ENCODE measurements at places on chromosomes 16 and 17.

DNA sequence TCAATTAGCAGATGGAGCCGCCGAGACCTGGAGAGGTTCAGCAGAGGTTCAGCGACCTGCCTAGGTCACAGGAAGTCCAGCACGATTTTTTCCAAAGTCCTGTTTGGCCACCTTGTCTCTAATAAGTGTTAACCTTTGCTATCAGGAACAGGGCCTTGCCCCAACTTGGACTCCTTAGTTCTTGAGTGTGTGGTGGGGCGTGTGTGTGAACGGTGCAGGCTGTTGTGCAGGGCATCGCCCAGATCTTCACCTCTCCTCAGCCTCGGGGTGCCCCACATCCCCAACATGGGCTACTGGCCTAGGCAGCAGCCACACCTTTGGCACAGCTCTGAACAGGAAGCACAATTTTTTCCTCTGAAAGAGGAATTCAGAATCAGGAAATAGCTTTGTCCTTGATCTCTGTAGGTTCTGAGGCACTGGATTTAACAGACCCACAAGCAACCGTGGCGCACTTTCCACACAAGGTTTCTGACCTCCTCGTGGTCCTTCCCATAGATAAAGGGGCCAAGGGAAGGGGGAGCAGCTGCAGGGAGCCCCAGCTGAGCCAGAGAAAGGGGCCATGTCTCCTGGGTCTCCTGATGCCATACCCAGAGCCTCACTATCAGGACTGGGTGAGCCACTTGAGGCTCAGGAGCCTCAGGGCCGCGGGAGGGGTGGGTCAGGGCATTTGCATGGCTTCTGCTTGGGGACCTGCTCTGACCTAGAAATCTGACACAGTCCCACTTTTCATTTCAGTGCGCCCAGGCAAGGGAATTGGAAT, 10.4 kb downstream of the MPRIP start:
- DNase-seq = no peak

DNA sequence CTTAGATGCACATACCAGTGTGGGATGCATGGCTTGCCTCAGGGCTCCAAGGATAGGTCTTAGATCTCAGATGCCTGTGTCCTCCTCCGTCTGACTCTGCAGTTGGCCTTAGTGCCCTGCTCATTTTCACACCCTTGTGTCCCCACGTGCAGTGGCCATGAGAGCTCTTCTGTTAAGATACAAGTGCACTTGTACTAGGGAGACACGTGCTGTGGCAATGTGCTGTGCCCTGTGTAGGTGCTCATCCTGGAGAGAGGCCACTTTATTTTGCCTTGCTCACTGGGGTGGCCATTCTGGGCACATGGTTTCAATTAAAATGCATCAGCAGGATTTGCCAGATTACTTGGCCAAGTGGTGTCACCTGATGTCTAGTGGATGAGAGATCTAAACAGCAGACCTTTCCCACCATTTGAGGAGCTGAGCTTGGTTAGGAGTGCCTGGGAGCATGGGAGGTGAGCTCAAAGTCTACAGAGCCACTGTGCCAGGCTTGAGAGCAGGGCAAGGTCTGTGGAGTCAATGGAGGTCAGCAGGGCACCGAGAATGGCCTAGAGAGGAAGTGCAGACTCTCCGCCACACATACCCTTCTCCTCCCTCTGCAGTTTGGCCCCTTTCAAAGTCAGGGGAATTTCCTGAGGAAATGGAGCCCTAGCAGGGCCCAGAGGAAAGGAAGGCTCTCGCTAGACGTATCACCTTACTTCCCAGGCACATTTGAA, 25.2 kb upstream of the SMPD3 start:
- no peak for DNase-seq

DNA sequence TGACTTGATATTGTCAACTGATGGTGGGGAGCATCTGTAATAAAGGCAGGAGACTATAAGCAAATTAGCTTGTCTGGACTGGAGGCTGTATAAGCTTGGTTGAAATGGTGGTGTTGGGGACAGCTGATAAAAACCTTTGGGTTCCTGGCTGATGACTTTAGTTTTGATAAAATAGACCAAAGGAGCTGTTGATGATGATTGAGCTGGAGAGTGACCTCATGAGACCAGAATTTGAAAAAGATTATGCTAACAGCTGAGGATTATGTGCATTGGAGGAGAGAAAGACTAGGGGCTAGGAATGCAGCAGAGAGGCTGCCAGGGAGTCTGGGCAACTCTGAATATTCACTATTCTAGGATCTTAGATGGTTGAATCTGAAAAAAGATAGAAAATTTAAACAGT, 8.7 kb upstream of the CDC27 start:
- DNase-seq = no peak

GRCh38 chr17:7626956-7627249, 718 bp downstream of the SAT2 start:
- no peak for DNase-seq

DNA sequence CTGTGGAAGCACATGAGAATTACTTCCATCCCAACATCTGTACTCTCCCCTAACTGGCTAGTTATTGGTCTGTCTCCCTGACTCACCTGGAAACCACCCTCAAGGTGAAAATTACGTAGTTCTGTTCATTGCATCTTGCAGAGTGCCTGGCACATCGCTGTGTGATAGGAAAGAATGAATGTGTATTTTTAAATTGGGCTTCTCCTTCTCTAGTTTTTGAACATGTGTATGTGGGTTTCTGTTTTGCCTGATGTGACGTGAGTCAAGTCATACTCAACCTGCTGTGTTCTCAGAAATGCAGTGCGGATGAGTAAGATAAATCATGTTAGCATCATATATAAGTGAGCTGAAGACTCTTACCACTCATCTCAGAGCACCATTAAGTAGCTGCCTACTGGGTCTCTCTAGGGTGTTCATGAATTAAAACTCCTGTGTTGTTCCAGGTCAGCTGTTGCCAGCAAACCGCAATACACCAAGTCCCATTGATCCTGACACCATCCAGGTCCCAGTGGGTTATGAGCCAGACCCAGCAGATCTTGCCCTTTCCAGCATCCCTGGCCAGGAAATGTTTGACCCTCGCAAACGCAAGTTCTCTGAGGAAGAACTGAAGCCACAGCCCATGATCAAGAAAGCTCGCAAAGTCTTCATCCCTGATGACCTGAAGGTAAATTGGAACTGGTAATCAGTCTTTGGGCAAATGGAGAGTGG, 50.2 kb downstream of the HLF start:
- peak; percentile 57 for DNase-seq

- no peak for DNase-seq
Measured at GRCh38 chr17:45258981-45259380, 2.9 kb downstream of the SPATA32 start.

GRCh38 chr16:89018282-89019158, 41.5 kb upstream of the CBFA2T3 start:
- DNase-seq = no peak

- DNase-seq = no peak
Measured at GRCh38 chr17:2932946-2933345, 130.5 kb downstream of the OR1D5 start.

DNA sequence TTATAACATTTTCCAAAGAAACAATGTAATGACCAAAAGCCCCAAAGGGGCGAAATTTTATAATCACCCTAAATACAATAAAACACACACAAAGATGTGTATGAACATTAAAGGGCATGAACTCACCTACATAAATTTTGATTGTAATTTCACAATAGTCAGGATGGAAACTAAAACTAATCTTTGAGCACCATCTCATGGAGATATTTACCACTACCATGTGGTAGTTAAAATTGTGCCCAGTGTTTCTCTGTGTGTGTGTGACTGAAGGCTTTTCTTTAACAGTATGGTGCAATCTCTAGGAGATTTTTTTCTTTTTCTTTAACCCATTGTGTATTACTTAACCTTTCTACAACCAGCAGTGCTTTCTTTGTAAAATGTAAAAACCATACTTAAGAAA, 19.7 kb upstream of the MEIOC start:
- DNase-seq = no peak

DNA sequence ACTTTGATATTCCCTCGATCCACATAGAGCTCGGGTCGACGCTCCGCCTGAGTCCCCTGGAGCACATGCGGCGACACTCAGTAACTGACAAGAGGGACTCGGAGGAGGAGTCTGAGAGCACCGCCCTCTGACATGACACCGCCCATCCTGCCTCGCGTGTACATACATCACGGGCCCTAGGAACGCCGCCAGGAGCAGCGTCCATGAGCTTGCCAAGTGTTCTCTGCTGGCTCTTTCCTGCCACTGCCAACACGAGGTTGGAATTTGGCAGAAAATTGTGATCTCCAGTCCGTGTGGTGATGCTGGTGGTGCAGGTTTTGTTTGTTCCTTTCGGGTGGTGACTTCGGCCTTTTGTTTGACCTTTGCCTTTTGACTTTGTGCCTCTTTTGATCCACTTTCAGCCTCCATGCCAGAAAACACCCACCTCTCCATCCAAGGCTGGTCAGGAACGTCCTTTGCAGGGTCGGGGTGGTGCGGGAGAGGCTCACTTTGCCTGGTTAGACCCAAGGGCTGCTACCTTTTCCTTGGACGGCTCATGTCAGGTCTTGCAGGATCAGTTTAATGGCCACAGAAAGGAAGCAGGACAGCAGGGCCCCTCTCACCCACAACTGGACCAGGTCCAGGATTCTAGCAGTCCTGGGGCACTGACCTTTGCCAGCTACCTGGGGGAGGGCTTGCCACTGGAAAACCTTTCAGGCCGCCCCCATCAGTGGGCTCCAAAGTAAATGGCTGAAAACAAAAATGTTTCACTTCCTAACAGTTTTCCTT, 27.6 kb downstream of the ELAC2 start:
- no peak for DNase-seq

GRCh38 chr16:26475596-26475995, 591.1 kb upstream of the C16orf82 start:
- no peak for DNase-seq

DNA sequence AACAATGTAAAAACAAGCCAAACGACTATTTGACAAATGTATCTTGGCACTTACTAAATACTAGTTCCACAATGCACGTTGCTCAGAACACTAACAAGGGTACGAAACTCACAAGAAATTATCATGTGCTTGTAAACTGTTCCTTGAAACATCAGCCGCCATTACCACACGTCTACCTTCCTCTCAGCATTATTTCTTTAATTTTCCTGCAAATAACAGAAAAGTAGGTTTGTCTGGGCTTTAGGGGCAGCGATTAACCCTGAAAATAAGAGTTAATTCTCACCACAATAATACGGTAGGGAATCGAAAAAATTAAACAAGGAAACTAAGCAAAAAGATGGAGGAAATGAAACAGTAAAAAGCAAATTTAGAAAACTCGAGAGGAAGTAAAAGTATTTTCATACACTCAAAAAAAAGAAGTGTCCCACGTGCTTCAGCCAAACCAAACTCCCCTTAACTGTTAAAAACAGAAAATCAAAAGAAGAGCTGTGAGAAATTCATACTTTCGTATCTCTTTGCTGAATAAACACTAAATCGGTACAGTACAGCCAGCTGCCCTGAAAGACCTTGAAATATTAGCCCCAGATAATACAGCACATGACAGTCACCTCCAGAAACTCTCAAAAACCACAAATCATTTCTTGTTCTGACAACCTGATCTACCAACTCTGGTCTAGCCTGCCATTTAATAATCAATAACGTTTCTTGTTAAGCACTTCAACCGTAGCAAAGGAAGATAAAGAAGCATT, 1.2 kb downstream of the ARHGAP17 start:
- DNase-seq = no peak

- DNase-seq = no peak
Measured at GRCh38 chr17:83174362-83175118, 95.1 kb downstream of the METRNL start.

DNA sequence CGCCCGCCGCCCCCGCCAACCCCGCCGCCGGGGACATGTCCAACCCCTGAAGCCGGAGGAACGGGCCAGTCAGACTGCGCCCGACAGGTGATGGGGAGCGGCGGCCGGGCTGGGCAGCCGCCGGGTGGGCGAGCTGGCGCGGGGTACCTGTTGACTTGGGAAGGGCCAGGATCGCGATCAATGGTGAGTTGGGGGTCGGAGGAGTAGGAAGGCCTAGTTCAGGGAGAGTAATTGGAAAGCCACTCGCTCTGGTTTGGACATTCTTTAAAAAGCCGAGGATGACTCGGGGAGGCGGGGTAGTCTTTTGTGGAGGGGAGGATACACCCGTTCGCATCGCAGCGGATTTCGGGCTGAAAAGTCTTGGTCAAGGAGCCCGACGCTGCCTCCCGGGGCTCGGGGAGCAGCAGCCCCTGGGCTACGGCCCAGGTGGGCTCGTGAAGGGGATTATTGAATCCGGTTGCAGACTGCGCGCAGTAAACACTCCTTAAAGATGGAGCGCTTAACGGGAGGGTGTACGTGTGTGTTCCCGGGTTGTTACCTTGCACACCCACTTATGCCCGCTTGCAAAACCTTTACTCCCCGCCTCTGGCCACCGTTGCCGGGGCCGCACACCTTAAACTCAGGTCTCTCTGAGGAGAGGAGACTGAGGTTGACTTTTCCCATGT, 123.8 kb downstream of the GOSR1 start:
- peak; percentile 17 for DNase-seq

DNA sequence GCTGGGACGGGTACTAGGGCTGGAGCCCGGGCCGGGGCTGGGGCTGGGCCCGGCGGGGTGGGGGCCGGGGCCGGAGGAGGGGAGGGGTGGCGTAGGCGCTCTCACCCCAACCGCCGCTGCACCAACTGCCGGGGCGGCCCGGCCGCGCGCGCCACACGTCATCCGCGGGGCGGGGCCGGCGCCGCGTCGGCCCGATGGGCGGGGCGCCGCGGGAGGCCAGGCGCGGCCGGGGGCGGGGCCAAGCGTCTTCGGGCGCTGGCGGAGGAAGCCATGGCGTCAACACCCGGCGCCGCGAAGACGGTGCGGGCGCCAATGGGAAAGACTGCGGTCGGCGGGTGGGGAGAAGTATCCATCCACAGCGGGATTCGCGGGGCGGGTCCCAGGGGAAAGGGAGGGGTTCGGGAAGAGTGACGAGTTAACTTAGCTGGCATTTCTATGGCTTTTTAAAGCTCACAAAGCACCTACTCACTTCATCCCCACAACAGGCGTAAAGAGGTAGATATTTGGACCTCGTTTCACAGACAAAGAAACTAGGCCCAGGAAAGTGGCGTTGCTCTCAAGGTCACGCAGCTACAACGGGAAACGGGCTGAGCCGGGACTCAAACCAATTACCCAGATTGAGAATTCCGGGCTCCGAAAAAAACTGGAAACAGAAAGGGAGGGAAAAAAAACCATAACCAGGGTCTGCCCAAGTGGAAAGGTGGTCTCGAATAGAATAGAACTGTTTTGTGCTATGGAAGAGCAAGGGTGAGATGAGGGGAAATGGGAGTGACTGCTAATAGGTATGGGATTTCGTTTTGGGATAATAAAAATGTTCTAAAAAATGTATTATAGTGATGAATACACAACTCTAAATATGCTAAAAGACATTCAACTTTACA, at the start of gene SPAG9:
SPAG9 (minus strand) TSS at position 130 of the 881 bp plus-strand sequence. CDS start 212 bp downstream, outside the sequence.
- peak; percentile 93 for DNase-seq

- no peak for DNase-seq
Measured at GRCh38 chr17:73399056-73399455, 87.3 kb upstream of the CDC42EP4 start.
